ENCODE measurements at places on chromosomes 4 and X.

DNA sequence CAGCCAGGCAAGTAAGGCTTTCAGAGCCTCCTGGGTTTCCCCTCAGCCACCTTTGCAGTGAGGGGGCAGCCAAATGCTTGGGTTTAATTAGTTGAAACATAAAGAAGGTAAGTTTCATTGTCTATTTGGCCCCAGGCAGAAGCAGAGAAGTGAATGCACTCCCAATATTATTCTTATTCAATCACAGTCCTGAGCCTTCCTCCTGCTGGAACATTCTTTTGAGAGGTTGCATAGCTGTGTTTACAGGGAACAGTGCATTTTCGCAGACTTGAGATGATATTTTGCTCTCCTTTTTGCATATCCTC, 13.9 kb downstream of the SLC2A9 start:
- no peak for DNase-seq

GRCh38 chrX:49183701-49184281, 2.4 kb downstream of the PRICKLE3 start:
- DNase-seq, result no peak

DNA sequence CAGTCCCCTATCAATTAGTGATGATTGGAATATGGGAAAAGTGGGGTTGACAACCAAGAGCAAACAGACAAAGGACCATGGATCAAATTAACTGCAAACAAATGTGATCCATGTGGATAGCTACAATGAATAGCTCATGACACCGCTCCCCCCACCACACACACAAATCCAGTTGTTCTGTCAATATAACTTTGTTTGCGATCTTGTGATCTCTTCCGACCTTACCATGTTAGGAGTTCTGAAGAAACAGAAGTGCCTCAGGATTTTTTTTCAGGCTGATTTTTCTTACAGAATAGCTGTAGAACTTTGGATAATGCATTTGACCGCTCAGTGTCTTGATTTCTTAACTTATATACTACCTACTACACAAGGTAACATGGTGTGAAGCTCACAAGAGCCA, 116.6 kb downstream of the SH2D1A start:
- no peak for DNase-seq

DNA sequence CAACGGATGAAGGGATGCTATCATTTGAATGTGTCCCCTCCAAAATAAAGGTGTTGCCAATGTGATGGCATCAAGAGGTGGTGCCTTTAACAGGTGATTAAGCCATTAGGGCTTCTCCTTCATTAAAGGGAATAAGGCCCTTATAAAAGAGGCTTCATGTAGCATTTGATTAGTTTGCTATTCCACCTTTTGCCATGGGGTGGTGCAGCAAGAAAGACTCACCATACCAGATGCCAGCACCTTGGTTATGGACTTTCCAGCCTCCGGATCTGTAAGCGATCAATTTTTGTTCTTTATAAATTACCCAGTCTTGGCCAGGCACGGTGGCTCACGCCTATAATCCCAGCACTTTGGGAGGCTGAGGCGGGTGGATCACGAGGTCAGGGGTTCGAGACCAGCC, 7.9 kb upstream of the SLC25A43 start:
- no peak for DNase-seq

DNA sequence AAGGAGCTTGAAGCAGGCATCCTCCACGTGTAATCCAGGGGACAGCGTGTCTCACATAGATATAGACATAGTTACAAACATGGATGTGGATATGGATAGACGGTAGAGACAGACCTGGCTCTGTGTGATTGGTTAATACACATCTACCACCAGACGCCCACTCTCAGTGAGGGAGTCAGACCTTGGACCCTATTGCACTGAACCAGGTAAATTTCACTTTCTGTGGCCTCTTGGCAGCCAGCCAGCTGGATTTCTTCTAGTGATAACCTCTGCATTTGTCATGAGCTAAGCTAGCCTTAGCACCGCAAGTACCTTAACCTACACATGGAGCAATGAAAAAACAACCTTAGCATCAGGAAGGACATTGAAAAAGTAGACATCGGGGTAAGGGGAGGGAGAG, 79.2 kb upstream of the ACSL4 start:
- no peak for DNase-seq

- DNase-seq, result no peak
Measured at GRCh38 chr4:155249016-155249566, 40.7 kb downstream of the NPY2R start.

GRCh38 chr4:84971319-84971932, 4.9 kb upstream of the WDFY3 start:
- peak; percentile 27 for DNase-seq

DNA sequence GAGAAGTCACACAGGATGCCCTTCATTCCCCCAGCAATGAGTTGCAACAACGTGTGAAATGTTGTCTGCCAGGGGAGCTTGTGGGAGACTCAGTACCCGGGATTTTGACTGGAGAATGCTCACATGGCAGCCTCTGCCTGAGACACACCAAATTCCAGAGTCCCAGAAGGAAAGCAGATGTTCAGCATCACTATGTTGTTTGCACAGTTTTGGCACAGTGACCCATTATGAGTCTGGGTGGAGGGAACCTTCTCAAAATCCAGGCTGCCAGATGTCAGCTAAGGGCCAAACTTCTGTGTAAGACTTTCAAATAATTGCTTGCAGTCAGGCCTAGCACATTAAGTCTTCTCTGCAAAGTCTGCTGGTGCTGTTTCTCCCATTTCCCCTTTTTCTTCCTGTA, 1029.7 kb upstream of the TENM3 start:
- no peak for DNase-seq

- DNase-seq, result no peak
Measured at GRCh38 chr4:141132072-141132708, 1.1 kb downstream of the RNF150 start.

DNA sequence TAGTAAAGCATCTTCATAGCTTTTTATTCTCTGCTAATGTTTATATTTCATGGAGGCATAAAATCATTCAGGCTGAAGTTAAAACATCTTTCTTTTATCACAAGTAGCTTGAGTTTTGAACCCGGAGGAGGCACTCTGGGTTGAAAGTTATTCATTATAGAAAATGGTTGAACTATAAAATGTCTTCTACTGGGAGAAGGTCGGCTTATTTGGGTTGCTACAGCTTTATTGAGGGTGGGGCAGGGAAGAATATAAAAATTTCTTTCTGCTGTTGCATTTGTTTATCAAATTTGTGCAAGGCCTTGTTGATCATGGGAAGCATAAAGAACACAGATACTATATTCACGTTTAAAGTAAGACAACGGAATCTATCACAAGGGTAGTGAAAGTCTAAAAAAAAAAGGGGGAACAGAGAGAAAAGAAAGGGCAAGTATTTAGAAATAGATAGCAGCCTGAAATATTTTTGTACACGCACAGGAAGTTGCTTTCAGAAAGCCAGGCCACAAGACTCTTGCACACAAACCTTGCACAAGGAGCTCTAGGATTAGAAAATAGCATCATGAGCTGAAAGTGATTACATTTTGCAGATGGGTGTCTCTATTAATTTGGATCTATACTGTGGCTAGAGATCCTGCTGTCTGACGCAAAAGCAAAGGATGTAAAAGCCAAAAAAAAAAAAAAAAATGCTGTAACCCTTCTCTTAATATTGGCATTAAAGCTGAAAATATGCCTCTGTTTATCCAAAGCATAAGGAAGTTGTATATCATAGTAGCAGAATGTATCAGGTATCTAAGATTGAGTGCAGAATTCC, 37.2 kb upstream of the FAM9C start:
- no peak for DNase-seq

DNA sequence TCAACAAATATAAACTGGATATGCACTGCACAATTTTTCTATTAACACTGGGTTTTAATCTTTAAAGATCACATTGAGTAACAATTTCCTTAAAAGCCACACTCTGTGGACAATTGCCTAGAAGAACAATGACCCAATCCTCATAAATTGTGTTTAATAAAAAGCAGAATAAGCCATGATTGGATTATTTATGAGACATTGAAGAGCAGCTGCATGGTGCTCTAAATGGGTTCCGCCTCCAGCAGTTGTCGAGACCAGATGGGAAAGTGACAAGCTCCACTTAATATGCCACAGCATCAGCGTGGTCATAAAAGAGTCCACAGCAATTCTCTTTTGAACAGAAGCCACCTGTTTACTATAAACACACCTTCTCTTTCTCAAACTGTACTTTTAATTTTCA, 635.2 kb upstream of the FRG1 start:
- peak; percentile 33 for DNase-seq

DNA sequence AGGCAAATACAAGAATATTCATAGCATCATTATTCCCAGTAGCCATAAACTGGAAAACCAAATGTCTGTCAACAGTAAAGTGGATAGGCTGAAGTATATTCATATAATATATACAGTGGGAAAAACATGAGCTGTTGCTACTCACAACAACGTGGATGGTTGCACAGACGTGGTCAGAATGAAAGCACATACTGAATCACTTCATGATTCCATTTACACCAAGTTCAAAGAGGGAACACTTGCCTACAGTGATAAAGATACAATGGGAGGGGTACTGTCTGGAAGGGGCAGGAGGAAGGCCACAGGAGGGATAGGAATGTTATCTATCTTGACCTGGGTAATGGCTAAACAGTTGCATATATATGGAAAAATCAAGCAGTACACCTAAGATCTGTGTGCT, 25.3 kb downstream of the APBB2 start:
- DNase-seq, result no peak
